Epithelial cell of esophagus (primary cell): ENCODE measurements at places on chromosomes 4 and X.

DNA sequence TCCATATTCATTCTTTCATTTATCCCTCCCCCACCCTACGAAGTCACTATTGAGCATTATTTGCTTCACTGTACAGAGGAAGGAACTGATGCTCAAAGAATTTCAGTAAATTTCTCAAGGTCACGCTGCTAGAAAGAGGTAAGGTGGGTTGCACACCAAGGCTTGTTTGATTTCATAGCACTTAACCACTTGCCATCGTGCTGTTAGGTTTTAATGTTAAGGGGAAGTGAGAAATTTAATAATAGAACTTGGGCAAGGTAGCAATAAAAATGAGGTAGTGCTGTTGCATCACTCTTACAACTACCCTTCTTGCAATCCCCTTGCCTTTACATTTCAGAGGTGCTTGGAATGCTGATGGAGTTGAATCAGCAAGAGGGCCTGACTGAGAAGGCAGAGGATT is 343.1 kb downstream of the MID1IP1 start:
- DNase-seq, result peak; percentile 32

GRCh38 chr4:808860-809570 is 16.9 kb downstream of the CPLX1 start:
- no peak for DNase-seq

GRCh38 chrX:19064175-19064574 is 58.1 kb downstream of the ADGRG2 start:
- DNase-seq, result peak; percentile 72

DNA sequence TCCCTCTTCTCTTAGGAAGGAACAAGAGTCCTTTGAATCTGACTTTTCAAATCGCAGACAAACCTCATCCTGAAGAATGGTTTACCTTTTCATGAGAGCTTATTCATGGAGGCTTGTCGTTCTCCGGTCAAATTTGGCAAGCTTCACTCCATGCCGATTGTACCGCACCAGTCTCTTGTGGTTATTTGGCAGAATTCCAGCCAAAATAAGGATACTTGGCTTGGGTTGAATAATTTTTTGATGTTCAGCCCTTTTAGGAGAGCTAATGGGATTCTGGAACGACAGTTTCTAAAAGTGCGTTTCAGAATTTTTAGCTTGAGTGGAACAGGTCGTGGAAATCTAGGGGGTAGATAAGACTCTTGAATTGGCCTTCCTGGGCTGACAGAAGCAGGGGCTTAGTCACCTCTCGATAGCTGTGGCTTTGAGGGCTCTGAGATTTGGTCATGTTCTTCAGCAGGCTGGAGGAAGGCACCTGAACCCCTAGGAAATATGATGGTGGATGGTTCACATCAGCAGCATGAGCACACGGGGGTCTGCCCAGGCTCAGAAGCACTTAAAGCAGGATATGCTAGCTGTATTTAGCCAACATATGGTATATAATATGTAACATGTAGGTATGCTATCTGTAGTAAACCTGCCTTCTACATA is 1.5 kb downstream of the KLHL2 start:
- DNase-seq, result peak; percentile 35

- DNase-seq, result no peak
Measured at GRCh38 chr4:6478546-6479220, 6.3 kb upstream of the PPP2R2C start.

GRCh38 chr4:94814237-94814636 is 56.5 kb downstream of the BMPR1B start:
- no peak for DNase-seq

DNA sequence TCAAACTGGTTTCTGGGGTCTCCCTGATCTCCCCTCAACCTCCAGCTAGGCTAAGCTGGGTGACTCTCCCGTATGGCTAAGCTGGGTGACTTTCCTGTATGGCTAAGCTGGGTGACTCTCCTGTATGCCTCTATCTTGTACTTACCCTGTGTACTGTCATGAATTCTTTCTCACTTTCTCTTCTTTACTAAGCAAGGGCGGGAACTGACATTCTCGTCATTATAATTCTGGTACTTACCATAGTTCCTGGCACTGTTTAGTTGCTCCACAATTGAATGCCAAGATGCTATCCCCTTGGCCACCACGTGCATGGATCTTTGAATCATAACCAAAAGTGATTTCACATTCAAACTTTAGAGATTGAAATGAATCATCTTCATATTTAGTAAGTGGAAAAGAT is 8.8 kb downstream of the INTU start:
- peak; percentile 11 for DNase-seq

GRCh38 chr4:73743281-73743680 is 2.9 kb downstream of the CXCL8 start:
- no peak for DNase-seq

- DNase-seq, result no peak
Measured at GRCh38 chrX:24955372-24955930, 60.3 kb downstream of the ARX start.
